ENCODE measurements at places on chromosomes 11 and 22. TPM values are rescaled to one million over a fixed set of nuclear protein-coding genes. Genes with fewer than 3 reads are reported as not detected.
A peak's percentile ranks its signal among the peaks of the same experiment; 100 is the strongest.

GRCh38 chr11:60087239-60087638 lies 1.2 kb upstream of the MS4A2 start:
- DNase-seq: no peak

DNA sequence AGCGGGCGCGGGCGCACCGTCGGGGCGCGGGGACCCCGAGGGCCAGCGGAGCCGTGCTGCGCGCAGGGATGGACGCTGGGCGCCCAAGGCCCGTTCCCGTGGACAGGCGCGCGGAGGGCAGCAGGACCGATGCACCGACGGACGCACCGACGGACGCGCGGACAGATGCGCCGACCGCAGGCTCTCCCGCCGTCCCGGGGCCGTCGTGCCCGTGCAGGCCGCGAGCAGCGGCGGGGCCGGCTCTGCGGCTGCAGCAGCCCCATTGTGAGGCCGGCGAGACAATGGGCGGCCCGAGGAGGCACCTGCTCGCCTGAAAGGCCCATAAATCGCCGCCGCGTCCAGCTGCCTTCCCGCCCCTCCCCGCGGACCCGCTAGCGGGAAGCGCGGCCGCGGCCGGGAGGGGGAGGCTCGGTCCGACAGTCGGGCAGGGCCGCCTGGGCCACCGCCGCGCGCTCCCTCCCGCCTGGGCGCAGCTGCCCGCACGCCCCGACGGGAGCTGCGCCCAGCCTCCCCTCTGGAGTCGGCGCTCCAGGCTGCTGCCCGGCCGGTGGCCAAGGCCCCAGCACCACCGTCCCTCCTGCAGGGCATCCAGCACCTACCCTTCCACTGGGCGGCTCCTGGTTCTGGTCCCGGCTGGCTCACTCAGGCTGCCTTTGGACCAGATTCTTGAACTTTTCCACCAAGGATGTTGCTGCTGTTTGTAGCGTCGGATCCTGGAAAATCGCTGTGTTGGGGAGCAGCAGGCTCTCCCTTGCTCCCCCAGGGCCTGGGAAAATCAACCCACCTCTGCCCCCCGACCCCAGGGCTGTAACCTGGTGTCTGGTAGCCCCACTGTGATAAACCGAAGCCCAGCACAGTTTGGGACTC lies 15.8 kb downstream of the CDKN1C start:
- no peak for DNase-seq

DNA sequence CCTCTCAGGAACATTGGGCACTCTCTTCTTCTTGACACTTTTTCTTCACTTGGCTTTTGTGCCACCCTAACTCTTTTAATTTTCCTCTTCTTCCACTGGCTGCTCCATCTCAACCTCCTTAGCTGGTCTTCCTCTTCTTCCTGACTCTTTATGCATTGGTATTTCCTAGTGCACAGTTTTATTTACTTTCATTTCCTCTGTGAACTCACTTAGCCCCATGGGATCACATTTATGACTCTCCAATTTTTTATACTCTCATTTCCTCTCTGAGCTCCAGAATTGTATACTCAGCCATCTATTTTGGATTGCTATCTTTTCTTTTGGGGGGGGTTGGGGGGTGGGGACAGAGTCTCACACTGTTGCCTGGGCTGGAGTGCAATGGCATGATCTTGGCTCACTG lies 38.5 kb upstream of the LARGE1 start:
- no peak for DNase-seq

DNA sequence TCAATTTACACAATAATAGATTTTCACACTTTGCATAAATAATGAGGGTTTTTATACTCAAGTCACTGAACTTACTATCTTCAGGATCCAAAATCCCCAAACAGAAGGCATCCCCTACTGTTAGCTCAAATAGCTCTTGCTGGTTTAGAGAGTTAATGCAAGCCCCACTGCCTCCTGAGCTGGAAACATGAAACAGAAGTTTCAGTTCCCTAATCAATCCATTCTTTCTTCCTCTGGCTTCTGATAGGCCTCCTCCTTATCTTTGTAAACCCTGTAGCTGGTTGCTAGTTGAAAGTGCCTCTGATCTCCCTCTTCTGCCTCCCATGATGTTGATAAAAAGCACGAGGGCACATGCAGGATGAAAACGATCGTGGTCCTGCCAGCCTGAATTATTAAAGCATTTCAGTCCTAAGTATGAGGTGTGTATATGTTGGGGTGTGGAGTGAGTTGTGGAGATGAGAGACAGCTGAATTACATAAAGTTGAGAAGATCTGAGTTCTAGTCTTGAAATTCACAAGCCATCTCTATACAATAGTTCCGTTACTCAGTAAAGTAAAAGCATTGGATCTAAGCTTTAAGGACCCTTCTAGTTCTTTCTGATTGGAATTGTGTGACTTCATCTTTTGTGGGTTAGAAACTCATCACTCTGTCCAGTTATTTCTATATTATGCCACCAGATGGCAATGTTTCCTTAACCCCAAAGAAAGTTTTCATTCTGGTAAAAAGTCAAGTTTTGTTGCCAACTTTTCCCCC lies 35.0 kb upstream of the EHF start:
- DNase-seq: no peak

DNA sequence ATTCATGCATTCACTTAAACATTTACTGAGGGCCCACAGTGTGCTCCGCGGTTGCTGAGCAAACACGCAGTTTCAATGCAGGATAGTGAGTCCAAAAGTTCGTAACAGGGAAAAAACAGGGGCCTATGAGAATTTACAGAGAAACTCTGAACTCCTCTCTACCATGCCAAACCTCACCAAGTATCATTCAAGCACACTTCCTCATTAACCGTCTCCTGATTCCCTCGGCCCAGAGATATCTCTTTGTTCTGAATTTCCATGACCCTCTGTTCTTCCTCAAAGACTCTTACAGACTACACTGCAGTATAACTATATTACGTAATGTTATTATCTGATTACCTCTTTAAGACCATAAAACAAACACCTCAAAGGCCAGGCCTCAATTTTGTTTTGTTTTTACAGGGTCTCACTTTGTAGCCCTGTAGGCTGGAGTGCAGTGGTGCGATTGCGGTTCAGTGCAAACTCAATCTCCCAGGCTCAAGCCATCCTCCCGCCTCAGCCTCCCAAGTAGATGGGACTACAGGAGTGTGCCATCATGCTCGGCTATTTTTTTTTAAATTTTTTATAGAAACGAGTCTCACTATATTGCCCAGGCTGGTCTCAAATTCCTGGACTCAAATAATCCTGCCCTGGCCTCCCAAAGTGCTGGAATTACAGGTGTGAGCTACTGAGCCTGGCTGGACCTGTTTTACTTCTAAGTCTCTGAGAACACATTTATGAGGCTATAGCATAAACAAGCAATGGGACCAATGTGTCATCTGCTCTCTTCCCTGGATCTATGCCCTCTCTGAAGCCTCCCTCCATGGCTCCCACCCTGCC lies 3.6 kb downstream of the HPS4 start:
- no peak for DNase-seq

- DNase-seq: no peak
Measured at GRCh38 chr11:45278714-45279113, 7.4 kb downstream of the SYT13 start.

DNA sequence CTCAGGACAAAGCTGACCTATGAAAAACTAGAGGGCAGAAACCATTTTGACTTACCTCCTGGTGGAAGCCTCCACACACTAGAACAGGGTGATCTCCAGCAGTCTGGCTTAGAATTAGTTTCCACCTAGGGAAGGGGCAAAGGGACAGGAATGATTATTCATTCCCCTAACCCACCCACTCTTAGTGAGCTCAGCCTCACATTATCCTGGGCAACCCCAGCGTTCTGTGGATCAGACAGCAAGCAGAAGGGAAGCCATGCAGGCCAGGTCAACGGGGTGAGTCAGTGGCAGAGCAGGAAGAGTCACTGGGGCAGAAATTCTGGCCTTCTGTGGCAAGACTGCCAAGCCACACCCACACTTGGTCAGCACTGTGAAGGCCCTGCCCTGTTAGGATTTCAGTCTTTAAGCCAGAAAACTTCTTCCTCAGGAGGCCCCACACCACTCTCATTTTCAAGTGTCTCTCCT lies 10.5 kb downstream of the NUMA1 start:
- peak; percentile 80 for DNase-seq

DNA sequence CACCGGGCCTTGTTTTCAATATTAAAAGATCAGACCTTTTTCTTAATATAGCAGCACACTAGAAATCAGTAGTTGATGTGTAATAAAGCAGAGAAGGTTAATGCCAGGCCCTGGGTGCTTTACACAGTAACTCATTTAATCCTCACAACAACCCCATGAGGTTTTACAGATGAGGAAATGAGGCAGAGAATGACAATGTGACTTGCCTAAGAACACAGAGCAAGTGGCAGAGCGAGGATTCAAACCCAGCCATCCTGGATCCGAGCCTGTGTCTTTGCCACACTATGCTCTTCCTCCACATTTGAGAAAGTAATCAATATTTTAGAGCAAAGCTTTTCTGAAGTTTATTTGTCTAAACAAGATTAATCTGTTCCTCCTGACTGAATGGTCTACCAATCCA lies 7.2 kb downstream of the JAML start:
- DNase-seq: no peak

DNA sequence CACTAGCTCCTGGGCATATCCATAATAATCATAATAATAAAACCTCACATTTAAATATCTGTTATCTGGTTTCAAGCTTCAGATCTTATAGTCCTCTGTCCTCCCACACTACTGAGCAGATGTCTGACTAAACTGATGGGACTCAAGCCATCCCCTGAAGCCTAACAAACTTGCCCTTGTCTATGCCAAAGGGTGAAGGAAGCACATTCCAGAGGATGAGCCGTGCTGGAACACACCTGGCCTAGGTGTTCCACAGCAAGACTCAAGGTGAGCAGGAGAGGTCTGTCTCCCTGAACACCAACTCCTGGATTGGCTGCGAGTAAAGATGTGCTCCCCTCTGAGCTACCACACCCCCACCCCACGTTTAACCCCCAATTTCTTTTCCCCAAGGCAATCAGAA lies 14.7 kb downstream of the SCUBE2 start:
- no peak for DNase-seq

DNA sequence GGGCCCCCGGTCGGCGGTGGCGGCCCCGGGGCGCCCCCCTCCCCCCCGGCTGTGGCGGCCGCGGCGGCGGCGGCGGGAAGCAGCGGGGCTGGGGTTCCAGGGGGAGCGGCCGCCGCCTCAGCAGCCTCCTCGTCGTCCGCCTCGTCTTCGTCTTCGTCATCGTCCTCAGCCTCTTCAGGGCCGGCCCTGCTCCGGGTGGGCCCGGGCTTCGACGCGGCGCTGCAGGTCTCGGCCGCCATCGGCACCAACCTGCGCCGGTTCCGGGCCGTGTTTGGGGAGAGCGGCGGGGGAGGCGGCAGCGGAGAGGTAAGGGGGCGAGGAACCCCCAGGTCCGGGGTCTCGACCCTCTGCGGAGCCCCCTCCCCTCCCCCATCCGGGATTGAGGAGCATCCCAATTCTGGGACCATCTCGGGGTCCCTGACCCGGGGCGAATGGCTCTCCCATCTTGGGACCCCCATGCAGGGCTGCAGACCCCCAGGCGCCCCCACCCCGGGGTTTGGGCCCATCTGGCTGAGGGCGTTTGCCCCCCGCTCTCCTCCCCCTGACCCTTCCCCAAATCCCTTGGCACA lies 431 bp downstream of the KMT2A start:
- DNase-seq: peak; percentile 56

DNA sequence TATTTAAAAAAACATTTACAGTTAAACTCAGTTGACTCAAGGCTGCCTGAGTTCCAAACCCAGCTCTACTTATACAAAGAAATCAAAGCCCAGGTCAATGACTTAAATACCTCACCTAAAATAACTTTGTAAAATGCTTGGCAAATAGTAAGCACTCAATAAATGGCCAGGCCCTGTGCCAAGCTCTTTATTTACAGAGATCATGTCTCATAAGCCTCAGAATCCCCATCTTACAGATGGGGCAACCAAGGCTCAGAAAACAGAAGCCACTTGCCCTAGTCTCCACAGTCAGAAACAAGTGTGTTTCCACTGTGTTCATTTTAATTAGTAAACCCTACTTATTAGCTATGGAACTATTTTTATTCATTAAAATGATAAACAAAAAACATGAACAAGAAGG lies 30.5 kb upstream of the TTC28 start:
- no peak for DNase-seq

DNA sequence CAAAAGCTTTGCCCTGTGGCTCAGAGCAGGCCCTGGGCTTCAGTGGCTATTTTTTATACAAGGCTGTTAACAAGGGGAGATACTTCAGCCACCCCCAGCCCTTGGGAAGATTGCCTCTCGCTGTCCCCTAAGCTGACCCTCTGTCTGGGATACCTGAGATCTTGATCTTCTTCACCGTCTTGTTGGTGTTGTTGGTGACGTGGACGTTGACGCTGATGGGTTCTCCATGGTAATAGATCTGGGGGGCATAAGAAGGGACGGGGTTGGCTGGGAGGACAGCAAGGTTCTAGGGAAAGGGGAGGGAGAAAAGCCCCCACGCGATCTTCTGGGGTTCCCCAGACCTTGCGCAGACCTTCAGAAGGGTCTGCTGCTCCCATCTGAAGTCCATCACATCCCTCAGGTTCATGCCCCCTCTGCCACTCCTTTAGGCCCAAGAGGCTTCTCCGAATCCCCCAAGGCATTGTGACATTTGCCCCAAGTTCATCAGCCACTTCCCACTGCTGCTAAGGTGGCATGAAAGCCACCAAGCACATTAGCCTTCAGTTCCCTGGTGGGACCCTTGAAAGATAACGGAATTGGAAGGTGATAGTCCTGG lies 36.7 kb downstream of the TPBGL start:
- DNase-seq: peak; percentile 37

DNA sequence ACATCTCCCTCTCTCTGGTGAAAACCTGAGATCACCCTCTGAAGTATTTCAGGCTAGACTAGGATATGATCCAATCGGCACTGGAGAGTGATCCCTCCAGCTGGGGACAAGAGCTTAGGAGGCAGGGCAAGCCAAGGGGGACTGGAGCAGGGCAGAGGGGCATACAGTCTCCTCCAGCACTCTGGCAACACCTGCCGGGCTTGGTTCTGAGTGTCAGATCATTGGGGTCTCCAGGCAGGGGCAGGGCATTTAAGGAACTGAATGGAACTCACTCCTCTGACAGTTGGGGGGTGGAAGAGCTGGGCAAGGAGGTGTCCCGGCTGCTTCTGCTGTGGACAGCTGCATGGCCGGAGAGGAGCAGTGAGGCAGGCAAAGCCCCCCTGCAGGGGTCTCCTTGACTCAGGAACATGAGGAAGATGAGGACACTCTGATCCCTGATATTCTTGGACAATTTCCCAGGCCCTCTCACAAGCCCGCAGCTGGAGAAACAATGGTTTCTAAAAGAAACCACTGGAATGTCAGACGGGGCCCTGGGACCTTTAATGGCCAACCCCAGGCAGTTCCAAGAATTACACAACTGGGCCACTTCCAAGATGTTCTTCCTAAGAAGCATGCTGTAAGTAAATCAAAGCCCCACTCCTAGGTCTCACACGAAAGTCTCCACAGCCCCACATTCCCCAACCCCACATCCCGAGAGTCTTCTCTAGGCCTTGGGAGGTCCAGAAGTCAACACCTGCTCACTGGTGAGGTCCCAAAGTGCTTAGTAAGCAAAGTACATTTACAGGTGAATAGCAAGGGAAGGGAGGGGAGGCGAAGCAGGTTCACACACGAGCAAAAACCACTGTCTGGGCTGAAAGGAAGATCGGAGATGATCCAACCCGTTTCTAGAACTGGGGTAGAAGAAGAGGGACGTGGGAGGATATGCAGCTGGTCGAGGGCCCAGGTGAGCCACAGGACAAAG lies 1.2 kb upstream of the CCDC86 start:
- DNase-seq: no peak

The KIAA1671 gene
- total RNA-seq: 38.9 TPM

The SCN3B gene
- not detected for total RNA-seq

The OOSP4A gene
- not detected for total RNA-seq

The SPI1 gene
- total RNA-seq: 10.9 TPM

The PATE2 gene
- not detected for total RNA-seq

The CARD16 gene
- total RNA-seq: 3.9 TPM

The IL17REL gene
- total RNA-seq: not detected

The UPK3A gene
- total RNA-seq: not detected

Measured in left lobe of liver (tissue), 2 donors.